Activated T-helper 17 cell treated with anti-CD3 and anti-CD28 coated beads, Interleukin-2, amount 50 U/mL, for 72 hours (primary cell): ENCODE measurements at places on chromosomes 5 and 9. TPM values are rescaled to one million over a fixed set of nuclear protein-coding genes. Genes with fewer than 3 reads are reported as not detected.

The PLPPR1 gene
- not detected for total RNA-seq

DNA sequence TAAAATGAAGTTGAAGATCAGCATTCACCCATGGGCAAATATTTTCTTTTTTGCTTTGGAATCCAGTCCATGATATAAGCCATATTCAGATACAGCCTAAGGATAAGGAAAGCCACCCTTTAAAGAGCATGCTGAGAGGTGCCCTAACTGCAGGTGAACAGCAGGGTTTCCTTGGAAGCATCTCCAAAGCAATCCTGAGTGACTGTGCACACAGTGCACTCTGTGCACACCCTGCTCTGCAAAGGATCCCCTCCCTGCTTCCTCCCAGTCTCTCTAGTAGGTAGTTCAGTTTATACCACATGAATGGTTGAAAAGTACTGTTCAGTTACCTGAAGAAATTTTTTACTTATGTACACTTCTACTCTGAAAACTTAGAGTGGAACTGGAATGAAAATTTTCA, 491.4 kb downstream of the RASEF start:
- no peak for ATAC-seq

DNA sequence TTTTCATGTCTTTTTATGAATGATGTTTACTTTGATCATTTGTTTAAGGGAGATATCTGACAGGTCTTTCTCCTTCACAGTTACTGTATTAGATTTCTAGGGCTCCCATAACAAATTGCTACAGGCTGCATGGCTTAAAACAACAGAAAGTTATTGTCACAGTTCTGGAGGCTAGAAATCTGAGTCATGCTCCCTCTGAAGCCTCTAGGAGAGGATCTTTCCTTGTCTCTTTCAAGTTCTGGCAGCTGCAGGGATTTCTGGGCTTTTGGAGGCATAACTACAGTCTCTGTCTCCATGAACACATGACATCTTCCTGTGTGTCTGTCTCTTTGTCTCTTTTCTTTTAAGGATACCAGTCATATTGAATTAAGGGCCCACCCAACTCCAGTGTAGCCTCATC, 557.3 kb upstream of the SEMA6A start:
- ATAC-seq, result no peak

DNA sequence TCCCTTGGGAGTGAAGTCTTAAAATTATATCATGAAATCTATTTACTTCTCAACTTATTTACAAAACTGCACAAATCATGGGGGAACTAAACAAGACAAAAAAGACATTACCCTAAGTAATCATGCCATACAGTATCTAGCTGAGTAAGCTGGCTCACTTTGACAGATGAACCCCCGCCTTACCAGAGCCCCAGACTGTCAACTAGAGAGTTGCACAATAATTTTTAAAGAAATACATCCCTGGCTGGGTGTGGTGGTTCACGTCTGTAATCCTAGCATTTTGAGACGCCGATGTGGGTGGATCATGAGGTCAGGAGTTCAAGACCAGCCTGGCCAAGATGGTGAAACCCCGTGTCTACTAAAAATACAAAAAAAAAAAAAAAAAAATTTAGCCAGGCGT, 62.3 kb downstream of the LPAR1 start:
- ATAC-seq, result no peak

DNA sequence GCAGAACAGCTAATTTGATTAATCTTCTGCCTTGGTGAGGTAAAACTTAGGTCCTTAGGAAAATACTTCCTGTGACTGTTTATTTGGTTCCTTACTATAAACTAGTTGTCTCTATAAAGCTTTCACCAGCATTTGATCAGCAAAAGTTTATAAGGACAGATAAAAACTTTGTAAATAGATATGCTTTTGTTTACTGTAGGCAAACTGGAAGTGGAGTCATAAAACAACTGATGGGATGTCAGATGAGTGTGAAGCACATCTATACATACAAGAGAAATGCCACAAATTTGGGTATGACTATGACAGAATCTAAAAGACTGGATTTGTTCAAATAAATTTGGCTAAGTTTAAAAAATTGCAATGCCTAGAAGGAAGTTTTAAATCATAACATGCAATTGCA, 5.5 kb downstream of the PTGER4 start:
- no peak for ATAC-seq

DNA sequence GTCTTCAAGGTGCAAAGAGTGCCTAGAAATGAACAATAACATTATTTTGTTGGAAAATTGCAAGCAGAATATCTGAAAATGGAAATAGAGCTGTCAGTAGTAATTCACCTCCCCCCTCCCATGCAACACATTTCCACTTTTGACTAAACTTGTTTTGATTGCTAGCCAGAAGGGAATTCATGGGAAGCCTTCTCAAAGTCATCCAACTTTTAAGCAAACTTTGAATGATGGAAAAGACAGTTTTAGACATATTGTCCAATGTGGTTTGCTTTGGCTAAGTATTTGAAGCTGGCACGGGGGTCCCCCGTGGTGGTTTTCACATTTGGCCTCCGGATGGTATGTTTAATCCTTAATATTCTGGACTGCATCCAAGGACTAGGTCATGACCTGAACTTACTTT, 7.5 kb downstream of the NR2F1 start:
- ATAC-seq, result no peak

DNA sequence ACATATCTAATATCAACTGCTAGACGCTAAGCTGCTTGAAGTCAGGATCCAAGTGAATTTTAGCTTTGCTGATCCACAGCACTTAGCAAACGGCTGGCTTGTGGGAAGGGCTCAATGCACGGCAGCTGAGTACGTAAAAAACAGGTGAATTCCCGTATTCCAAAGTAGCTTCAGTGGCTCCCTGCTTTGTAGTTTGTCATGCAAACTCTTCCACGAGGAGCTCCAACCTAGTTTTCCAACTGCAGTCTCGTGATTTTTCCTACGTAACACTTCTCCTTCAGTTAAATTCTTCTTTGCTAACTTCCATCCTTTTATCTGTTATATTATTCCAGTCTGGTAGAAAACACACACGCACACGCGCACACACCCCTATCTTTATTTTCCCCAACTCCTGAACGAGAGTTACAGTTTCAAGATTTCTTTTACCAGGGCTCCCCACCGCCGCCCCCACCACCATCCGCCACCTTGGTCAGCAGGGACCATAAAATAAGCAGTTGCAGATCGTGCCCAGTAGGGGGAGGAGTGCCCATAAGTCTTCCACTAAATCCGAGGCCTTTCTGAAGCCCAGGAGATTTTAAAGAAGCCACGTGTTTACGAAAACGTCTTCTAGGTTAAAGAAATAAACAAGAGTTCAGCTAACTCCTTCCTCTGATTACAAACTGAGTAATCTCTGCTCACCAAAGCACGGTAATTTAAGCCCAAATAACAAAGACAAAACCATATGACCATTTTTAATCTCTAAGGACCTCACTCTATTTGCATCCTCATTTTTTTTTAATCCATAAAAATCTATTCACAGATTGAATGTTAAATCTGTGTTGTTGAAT, 34.8 kb upstream of the TRIO start:
- ATAC-seq, result peak; percentile 36

- no peak for ATAC-seq
Observed at GRCh38 chr9:76878933-76879332, 27.0 kb downstream of the PRUNE2 start.
